ENCODE measurements at places on chromosomes 3 and 15.

DNA sequence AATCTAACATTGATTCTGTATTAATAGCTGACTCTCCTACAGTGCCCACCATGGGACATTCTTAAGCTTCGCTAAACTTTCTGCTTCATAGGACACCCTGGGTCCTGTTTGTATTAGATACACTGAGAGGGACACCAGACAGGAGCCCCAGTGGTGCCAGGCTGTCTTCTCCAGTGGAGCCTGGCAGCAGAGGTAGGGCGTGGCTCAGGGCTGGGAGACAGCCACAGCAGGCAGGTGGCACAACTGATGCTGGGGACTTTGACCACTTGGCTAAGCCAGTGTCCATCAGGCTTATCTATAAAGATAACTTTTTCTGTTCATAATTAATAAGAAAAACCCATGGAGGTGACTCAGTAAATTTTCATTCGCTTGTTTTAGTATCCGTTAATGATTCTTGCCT, 21.8 kb downstream of the NIPA1 start:
- no peak for DNase-seq

DNA sequence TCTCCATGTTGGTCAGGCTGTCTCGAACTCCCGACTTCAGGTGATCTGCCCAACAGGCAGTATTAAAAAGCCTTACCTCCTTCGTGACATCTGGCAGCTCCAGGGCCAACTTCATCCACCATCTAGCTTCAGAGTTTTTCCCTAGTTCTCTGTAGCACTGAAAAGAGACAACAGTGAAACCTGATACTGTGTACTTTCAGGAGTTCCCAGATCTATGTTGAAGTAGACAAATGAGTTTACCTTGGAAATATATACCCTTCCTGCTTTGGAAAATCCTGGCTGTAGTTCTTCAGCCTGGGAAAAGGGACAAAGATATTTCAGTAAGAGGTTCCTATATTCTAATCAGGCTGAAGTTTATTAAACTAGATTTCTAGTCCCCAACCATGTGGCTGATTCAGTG, 18.0 kb downstream of the RMDN3 start:
- DNase-seq: no peak

GRCh38 chr3:5231074-5231473, 43.6 kb downstream of the EDEM1 start:
- no peak for DNase-seq

DNA sequence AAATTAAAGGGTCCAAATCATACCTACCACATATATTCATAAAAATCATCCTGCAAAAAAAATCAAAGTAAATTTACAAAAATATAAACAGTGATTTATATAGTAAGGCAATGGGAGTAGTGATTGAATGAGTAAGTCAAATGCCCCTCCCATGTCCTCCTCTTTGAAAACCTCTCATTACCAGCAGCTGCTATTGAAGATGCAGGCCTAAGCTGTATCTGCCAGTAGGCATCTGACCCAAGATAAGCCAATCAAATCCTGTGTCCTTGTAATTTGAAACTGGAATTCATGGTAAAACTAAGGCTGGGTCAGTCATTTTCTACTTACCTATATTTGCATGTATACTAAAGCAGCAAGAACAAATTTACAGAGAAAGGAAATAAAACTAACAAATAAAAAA, 60.4 kb upstream of the POU1F1 start:
- DNase-seq: no peak

- no peak for DNase-seq
Measured at GRCh38 chr3:166526881-166527280, 689.7 kb upstream of the BCHE start.

GRCh38 chr3:40768536-40768935, 243.8 kb downstream of the ZNF621 start:
- no peak for DNase-seq

- DNase-seq: no peak
Measured at GRCh38 chr3:114671741-114672510, 378.1 kb downstream of the TIGIT start.

DNA sequence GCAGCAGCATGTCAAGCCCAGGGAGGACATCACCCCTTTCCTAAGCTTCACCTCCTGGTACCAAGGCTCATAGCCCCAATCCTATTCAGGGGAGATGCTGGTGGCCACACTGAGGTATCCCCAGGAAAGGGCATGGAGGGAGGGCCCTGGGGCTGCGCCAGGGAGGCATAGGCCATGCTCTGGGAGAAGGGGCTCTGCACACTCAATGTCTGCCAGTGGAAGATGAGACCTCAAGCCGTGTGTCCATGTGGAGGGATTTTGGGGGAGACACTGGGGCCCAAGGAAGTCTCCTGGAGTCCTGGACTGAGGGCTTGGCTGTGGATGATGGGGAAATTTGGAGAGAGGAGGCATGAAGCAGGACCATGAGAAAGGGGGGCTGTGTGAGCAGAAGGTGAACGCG, 21.2 kb upstream of the PRR23E start:
- no peak for DNase-seq

DNA sequence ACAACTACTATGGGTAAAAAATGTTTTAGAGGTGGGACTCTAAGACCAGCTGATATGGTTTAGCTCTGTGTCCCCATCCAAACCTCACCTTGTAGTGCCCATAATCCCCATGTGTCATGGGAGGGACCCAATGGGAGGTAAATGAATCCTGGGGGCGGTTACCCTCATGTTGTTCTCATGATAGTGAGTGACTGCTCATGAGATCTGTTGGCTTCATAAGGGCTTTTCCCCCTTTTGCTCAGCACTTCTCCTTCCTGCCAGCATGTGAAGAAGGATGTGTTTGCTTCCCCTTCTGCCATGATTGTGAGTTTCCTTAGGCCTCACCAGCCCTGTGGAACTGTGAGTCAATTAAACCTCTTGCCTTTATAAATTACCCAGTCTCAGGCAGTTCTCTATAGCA, 45.7 kb downstream of the FAM98B start:
- DNase-seq: no peak

DNA sequence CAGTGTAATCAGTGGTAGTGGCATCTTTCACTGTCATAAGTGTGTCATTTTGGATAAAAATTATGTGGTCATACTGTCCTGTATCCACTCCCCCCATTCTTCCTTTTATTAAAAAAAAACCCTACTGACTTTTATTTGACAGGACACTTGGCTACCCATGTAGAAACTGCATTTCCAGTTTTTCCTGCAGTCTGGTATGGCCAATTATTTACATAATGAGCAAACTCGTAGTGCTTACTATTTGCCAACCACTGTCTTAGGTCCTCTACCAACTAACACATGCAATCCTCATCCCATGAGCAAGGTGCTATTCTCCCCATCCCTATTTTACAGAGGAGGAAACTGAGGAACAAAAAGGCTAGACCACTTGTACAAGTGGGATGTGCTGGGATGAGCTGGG, 129.1 kb downstream of the MECOM start:
- DNase-seq: no peak

- DNase-seq: no peak
Measured at GRCh38 chr3:171266740-171267073, 193.5 kb downstream of the TNIK start.

DNA sequence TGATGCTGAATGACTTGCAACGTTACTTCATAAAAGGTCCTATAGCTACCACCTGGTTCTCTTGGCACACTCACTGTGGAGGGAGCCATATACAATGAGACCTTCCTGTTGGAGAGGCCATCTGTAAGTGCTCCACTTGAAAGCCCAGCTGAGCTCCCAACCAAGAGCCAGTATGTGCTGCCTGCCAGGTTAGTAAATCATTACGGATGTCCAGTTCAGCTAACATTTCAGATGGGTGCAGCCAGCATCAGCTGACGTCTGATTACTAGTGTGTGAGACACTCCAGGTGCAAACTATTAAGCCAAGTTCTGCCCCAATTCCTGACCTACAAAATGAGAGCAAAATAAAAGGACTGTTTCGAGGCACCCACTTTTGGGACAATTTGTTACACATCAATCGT, 274.4 kb upstream of the ROBO2 start:
- no peak for DNase-seq

- DNase-seq: no peak
Measured at GRCh38 chr3:30847592-30847991, 46.9 kb downstream of the GADL1 start.

DNA sequence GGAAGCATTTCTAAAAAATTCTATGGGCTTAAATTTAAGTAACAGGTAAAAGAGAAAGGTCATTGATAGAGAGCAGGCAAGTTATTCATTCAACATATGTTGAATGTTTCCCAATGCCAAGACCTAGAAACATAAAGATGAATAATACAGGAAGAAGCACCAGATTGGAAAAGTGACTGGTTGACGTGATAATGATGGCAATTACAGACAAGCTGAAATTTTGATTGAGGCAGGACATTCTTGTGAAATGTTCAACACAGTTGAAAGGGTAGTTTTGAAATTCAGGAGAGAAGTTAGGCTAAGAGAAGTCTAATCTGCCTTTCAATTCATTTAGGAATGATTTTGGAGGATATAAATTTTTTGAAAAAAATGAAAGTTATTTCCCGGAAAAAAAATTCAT, 536.3 kb upstream of the NAALADL2 start:
- no peak for DNase-seq

GRCh38 chr3:158802409-158803268, 785 bp downstream of the MFSD1 start:
- DNase-seq: peak; percentile 3

DNA sequence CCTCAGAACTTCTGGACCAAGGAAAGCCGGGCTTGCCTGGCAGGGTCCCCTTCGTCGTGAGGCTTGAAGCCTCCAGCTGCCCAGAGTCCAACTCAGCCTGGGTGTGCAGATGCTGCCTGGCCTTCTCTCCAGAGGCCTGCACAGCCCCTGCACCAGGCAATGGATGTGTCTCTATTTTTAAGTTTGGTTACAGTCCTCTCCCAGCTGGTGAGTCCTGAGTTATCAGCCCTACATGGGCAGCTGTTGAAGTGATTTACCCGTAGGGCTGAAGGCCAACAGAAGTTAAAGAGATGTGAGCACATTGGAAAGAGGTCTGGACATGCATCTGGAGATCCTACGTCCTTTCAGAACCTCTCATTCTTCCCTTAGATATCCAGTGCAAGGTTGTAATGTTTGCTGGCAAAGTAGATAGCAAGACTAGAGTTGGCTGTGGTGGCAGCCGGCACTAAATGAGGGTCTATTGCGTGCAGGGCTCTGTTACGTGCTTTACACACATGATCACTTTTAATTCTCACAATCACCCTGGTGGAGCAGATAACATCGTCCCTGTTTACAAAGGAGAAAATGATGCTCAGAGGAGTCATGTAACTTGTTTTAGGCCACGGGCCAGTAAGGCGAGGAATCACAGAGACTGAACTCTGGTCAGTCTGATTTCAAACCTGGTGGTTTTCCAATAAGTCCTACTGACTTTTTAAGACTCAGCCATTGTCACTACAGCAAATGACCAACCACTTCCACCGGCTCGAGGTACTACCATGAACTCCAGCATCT, 9.9 kb downstream of the FYCO1 start:
- DNase-seq: no peak

DNA sequence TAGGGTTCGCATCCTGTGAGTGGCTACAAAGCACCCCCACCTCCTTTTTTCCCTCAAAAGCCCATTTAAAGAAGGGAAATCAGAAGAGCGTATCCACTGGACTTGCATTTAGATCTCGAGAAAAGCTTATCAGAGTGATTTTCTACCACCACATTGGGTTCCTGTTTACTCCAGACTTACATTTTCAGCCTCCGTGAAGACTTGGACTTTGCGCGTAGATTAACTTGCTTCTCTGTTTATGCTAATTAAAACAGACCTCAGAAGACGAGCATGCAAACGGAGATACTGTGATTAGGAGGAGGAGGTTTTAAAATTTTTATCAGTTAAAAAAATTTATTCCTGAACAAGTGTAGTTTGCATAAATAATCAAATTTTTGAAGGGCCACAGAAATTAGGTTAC, 115.7 kb downstream of the AKAP13 start:
- no peak for DNase-seq

DNA sequence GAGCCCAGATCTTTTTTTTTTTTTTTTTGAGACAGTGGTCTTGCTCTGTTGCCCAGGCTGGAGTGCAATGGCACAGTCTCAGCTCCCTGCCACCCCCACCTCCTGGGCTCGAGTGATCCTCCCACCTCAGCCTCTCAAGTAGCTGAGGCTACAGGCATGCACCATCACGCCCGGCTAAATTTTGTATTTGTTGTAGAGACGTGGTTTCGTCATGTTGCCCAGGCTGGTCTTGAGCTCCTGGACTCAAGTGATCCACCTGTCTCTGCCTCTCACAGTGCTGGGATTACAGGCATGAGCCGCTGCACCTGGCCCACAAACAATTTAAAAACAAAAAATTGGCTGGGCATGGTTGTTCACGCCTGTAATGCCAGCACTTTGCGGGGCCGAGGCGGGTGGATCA, 22.6 kb upstream of the SLC6A6 start:
- DNase-seq: no peak

DNA sequence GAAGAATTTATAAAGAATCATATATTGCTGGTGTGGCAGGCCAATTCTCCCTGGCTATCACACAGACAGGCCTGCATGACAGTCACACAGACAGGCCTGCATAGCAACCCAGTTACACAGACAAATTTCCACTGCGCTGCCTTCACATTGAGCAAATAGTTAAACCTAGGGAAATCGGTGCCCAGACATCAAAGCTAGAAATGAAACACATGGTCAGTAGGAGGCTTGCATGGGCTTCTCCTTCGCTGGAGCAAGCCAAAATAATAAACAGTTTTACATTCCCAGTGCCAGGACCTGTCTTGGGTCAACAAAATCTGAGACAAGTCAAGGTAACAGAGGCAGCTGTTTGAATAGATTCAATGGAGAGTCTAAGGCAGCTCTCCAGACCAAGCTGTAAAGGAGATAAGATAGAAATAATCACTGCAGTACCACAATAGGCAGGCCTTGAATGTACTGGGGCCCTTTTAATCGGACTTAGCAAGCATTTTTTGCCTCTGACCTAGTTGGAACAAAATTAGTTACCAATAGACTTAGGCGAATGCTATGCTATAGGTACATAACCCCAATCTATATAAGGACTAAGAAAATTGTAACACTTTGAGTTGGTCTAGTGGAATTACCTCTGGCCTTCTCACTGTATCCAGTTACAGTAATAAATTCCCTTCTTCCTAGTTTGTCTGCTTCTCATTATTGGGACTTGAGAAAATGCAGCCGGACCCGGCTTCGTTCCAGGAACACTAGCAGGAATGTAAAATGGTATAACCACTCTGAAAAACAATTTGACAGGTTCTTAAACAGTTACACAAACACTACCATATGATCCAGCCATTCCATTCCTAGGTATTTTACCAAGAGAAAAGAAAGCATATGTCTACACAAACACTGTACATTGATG, 274.7 kb upstream of the UBE2E2 start:
- no peak for DNase-seq

GRCh38 chr3:100710261-100710968, 1.1 kb downstream of the TFG start:
- peak; percentile 16 for DNase-seq

DNA sequence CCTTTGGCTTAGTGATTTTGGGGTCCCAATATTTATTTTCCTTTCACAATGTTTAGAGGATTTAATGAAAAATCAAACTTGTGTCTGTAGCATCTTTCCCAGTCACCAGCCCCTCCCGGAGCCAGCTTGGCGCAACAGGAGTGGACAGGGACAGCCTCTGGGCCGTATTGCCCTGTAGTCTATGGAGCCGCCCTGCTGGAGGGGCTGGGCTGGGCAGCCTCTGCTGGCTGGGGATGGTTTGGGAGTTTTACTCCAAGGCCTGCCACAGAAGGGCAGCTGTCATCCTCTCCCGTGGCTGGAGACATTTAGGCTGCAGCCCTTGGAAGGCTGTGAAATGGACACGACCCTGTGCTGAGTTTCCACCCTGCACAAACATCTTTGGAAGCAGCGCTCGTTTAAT, 89.4 kb upstream of the RGMA start:
- DNase-seq: no peak

- no peak for DNase-seq
Measured at GRCh38 chr3:80079886-80080285, 312.1 kb upstream of the ROBO1 start.

- no peak for DNase-seq
Measured at GRCh38 chr15:67799801-67800205, 25.5 kb upstream of the SKOR1 start.

Data from activated T-cell treated with anti-CD3 and anti-CD28 coated beads for 1 hour (primary cell).